ENCODE measurements at places on chromosomes 7 and 10.

DNA sequence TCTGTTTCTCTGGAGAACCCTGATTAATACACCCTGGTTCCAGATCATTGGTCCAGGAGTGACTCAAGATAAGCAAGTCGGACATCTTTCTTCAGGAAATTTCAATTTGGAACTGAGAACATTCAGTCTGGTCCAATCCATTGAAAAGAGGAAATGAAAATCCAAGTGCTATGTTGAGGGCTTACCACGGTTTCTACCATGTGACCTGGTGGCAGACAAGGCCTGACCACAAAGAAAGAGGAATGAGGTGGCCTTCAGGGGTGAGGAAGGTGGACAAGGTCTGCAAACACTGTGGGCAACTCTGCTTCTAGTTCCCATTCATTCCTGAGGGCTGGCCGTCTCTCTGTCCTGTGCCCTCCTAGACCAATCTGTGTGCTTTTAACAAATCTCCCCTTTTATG, 149.2 kb upstream of the GHITM start:
- DNase-seq: no peak

DNA sequence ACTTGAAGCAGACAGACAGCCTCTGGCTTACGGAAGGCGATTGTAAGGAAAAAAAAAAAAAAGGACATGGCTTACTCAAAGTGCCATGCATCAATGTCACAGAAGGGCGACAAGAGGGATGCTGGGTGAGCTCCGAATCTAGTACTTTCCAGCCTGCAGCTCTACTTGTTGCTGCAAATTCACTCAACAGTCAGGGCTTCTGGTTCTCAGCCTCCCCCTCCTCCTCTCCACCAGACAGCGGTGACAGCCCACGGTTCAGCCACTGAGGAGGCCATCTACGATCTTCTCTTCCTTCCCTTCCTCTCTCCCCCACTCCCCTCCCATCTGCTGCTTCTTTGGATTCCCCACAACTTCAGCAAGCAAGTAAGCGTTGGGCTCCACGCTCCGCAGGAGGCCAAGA, 63.5 kb downstream of the PRKAG2 start:
- no peak for DNase-seq

GRCh38 chr7:36496576-36496975, 106.9 kb downstream of the ANLN start:
- no peak for DNase-seq

DNA sequence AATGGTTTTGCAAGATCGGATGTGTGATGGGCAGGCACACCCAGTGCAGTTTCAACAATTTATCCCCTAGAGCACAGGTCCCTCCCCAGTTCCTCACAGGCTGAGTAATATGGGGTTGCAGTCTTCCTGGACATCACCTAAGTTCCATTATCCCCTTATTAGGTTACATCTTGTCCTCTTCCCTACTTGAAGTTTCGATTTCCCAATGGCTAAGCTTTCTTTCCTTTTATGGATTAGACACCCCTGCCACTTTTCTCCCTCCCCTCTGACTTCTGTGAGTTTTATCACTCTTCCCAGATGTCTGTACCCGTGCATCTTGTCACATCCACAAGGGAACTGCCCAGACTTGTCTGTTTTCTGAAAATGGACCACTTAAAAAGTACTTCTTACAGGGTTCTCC, 2.4 kb upstream of the NIPSNAP2 start:
- DNase-seq: no peak

- no peak for DNase-seq
These were observed 24.3 kb upstream of the ITGB1 start for GRCh38 chr10:32982293-32982709.
